ENCODE measurements at places on chromosomes 5 and 9. TPM values are rescaled to one million over a fixed set of nuclear protein-coding genes. Genes with fewer than 3 reads are reported as not detected.

DNA sequence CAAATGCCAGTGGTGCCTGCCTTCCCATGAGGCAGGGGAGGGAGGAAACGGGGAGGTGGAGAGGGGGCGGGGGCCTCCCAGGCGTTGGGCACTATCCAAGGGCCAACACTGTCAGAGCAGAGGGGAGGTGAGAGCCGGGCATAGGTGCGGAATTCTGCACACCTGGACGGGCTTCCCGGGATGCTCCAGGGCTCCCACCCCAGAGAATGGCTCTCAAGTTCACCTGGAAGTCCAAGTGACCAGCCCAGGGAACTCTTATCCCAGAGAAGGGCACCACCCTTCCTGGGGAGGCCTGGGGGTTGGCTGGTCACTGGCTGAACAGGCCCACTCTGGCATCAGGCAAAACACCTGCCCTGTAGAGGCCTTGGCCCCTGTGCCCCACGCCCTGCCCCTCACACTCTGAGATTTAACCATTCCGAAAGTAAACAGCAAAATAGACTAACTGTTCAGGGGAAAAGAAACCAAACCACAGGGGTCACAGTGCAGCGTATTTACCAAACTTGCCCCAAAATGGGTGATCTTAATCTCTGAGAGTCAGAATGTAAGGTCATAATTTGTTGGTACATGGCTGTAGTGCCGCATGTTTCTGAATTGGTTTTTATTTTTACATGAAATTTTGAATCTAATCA lies 2.7 kb downstream of the CSF2 start:
- no peak for DNase-seq

GRCh38 chr5:134989266-134989830 lies 21.6 kb downstream of the CATSPER3 start:
- DNase-seq, result no peak

GRCh38 chr9:105039175-105039799 lies 111.3 kb upstream of the ABCA1 start:
- DNase-seq, result no peak

DNA sequence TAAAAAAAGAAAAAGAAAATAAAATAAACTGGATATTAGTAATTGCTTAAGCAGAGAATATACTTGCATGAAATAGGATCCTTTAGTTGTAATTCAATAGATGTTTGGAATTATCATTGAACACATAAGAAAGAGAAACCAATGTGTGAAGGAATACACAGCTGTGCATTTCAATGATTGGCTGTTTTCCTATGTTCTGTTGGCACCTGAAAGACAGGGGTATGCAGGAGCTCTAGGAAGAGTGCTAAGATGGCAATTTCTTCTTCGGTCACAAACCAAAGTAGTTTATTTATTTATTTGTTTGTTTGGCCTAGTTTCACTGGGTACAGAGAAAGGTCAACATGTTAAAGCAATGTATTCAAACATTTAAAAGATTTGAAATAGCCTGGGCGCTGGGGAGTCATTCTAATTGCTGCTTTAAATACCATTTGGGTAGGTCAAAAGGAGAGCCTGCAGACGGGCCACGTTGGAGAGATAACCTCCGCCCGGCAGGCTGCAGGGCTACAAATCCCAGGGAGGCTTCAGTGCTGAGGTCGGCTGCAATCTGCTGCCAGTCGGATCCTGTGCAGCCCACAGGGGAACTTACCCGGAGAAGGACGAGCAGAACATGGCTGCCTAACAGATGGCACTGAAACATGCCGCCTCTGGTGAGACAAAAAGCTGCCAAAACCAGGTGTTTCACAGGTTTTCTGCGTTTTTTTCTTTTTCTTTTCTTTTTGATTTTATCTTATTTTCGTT lies 154.2 kb upstream of the TYRP1 start:
- DNase-seq, result no peak

FRRS1L gene
- total RNA-seq, result 0.18 TPM
